ENCODE measurements at places on chromosomes 1 and 21.

DNA sequence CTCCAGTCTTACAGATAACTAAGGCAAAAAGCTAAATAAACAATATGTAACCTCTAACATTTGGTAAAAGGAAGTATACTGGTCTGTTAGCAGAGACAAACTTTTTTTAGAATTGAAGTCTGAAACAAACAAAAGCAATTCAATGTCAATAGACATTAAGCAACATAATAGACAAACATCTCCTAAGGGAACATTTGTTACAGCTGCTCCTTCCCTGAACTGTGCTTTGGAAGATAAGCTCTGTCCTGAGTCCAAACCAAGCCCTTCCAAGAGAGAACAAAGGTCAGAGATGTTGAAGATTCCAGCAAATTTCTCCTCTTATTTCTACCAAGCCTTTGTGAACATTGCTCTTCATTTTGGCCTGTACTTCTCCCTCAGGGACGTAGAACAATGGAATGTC lies 25.3 kb downstream of the FMO2 start:
- no peak for DNase-seq

- DNase-seq: no peak
These were observed 144.3 kb downstream of the NTPCR start for GRCh38 chr1:233094691-233095090.

- no peak for DNase-seq
These were observed 680.1 kb downstream of the MATN1 start for GRCh38 chr1:30043256-30043655.

- DNase-seq: no peak
These were observed 37.1 kb downstream of the ARHGEF16 start for GRCh38 chr1:3491291-3492246.

GRCh38 chr1:171286032-171286705 lies 27.8 kb upstream of the FMO4 start:
- DNase-seq: no peak

DNA sequence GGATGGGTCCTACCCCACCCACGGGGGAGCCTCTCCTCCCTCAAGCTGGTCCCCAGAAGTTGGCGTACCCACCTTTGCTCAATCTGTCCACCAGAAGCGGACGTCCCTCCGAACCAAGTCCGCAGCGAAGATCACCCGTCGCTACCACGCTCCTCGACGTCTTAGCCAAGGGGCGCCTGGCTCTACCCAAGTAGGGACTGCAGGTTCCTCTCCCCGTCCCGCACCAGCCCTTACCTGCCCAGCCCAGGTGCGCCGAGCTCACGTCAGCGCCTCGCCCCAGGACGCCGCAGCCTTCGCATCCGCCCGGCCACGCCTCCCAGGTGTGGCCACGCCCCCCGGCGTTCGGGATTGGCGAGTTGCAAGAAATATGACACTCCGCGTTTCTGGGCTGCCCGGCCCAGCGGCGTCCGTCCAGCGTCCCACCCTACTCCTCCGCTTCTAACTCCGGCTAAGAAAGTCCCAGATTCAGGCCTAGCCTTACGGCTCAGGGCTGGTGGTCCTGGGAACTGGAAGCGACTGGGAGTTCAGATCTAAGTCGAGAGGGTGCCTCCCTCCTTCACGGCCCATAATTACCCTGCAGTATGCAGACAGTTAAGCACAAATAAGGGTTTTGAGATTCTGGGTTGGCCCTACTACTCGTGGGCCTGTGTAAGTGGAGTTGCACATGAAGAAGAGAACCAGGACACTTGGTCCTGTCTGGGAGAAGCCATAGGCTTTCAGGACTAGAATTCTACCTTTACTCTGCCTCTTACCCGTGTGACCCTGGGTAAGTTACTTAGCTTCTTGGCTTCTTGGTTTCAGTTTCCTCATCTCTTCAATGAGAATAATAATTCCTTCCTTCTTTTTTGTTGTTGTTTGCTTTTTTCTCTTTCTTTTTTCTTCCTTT lies at the start of gene IRF6:
Gene IRF6 (minus strand): TSS at position 268 of the 886 bp plus-strand sequence. CDS start 4,729 bp downstream, outside the sequence.
- DNase-seq: peak; percentile 50

- DNase-seq: peak; percentile 9
These were observed 23.4 kb upstream of the RD3 start for GRCh38 chr1:211515090-211516023.

DNA sequence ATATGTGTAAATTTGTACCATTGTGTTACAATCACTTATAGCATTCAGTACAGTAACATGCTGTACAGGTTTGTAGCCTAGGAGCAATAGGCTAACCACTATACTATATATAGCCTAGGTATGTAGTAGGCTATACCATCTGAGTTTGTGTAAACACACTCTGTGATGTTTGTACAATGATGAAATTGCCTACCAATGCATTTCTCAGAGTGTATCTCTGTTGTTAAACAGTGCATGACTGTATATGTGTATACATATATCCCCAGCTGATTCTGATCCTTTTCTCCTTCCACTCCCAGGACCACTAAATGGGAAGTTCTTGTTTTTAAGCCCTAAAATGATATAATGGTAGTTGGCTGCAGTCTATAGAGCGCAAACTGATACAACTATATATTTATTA lies 7.8 kb downstream of the GNPAT start:
- DNase-seq: no peak

DNA sequence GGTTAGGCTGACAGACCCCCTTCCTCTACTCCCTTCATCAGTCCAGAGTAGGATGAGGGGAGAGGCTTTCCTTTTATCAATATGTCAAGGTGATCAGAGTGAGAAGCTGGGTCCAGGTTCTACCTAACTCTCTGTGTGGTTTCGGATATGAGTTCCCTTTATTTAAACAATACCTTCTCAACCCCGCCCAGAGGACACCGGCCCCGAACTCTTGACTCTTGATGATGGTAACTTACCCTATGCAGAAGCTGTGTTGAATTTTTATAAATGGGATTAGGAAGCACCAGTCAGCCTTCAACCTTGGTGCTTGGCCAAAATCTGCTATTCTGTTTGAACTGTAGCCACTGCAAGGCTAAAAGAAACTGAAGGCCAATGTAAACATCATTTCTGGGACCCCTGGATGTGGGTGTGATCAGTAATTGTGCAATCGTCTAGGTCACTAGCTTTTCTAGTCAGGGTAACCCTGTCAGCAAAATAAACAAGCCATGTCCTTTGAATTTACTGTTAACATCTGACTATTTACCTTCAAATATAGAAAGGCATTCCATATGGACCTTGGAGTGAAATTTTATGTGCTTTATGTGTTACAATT lies 398.3 kb downstream of the SEC16B start:
- DNase-seq: no peak

DNA sequence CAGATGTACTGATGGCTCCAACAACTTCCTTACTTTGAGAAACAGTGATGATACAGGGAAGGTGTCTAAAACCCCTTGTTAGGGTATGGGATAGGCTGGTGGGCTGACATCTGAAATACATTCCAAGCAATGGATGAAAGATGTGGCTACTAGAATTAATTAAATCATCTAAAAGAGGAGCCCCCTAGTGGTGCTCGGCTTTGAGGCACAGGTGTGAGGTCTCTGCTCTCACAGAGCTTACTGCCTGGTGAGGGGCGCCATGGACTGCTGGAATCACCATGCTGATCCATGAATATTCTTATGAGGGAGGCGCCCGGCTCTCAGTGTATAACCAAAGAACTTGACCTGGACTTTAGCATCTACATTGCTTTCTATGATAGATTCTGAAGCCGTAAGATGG lies 48.5 kb downstream of the GNG4 start:
- no peak for DNase-seq

DNA sequence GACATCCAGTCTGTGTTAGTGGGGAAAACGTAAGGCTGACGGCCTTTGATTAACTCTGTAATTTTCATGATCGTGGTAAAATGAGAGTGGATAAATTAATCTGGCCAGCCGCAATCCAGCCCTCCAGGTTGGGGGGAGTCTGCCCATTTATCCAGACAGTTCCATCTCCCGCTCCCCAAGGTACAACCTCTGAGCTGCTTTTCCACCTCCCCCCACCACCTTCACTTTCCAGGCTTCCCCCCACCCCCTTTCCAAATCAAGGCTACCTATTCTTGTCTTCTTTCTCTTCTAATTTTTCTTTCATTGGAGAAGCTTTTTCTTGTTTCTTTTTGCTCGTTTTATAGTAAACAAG lies 6.0 kb downstream of the MIER1 start:
- DNase-seq: no peak

Data from NCI-H2029 treated with DMSO at 0.1 percent for 48 hours (cell line).